HuH-7.5 (cell line): ENCODE measurements at places on chromosomes 5 and 9.

- DNase-seq, result no peak
Observed at GRCh38 chr9:123478160-123478559, 122.2 kb downstream of the CRB2 start.

DNA sequence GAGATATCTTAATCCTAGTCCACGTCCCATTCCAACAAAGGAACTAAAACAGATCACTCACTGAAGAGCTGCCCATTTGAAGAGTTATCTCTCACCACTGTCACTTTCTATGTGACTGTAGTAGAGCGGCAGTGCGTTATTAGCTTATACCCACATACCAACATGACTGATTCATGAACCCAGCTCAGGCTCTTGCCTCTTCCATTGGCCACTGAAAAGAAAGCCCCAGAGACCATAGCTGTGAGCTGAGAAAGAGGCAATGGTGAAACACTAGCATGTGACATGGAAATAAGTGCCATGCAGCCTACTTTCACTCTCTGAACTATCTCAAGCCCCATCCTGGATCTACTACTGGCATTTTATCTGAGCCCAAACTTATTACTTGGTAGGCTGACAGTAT lies 151.7 kb upstream of the MOCS2 start:
- no peak for DNase-seq

- DNase-seq, result no peak
Observed at GRCh38 chr9:130981002-130981755, 27.8 kb upstream of the LAMC3 start.

- no peak for DNase-seq
Observed at GRCh38 chr9:122978601-122979000, 37.8 kb downstream of the RABGAP1 start.

- DNase-seq, result no peak
Observed at GRCh38 chr5:96331210-96331609, 101.8 kb downstream of the PCSK1 start.

- DNase-seq, result peak; percentile 50
Observed at GRCh38 chr9:131668439-131669268, 71.2 kb downstream of the RAPGEF1 start.

DNA sequence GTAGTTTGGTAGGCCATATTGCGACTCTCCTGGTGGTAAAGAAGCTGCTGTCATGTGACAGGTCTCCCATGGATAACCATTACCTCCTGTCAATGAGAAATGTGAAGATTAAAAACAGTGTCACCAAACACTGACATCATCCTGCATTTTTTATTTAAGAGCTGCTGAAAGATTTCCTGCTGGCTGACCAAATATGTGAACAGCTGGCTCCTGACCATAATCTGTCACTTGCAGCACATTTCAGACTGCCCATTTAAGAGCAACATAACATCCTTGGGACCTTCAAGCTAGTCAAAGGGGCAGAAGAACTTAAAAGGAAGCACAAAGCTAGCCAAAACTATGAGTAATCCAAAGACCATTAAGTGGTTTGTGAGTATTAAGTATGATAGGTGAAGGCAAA lies 288.0 kb downstream of the IZUMO3 start:
- DNase-seq, result no peak

DNA sequence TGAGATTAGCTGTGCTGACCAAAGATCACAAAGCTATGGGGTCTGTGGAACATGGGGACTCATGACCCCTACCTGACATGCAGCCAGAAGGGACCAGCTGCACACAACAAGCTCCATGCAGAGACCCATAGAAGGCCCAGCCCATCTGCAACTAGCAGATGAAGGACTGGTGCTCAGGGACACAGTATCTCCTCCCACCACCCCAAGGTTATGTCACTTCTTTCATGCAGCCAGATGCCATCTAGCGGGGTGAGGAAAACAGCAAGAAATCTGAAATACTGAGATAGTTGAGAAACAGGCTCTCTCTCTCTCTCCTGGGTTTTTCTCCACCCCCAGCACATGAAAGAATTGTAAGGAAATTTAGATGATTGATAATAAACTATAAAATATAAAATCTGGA lies 161.3 kb upstream of the DAPK1 start:
- DNase-seq, result peak; percentile 13

DNA sequence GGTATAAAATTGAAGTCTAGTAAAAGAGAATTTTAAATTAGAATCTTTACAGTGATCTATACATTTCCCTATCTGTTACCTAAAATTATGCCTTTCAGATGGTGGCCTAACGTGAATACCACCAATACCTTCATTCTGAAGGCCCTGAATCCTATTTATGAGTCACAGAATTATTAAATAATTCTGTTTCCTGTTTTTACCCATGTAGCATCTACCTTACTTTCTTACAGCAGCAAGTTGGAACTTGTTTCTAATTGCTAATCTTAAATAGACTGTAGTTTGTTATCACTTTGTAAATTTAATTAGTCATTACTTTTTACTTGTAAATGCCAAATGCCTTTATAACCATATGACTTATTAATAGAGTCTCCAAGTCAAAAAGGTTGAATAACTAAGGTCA lies 135.0 kb downstream of the PDE4D start:
- no peak for DNase-seq
